ENCODE measurements at places on chromosomes 3 and 15. TPM values are rescaled to one million over a fixed set of nuclear protein-coding genes. Genes with fewer than 3 reads are reported as not detected.

The THAP10 gene
- total RNA-seq = 5.6 TPM

- DNase-seq = no peak
Measured at GRCh38 chr15:67784090-67784781, 41.1 kb upstream of the SKOR1 start.

The APOD gene
- total RNA-seq = 92.5 TPM

- no peak for DNase-seq
Measured at GRCh38 chr3:18061737-18062656, 319.6 kb upstream of the TBC1D5 start.

GRCh38 chr15:77186594-77187011 is 115.7 kb upstream of the TSPAN3 start:
- DNase-seq = no peak

DNA sequence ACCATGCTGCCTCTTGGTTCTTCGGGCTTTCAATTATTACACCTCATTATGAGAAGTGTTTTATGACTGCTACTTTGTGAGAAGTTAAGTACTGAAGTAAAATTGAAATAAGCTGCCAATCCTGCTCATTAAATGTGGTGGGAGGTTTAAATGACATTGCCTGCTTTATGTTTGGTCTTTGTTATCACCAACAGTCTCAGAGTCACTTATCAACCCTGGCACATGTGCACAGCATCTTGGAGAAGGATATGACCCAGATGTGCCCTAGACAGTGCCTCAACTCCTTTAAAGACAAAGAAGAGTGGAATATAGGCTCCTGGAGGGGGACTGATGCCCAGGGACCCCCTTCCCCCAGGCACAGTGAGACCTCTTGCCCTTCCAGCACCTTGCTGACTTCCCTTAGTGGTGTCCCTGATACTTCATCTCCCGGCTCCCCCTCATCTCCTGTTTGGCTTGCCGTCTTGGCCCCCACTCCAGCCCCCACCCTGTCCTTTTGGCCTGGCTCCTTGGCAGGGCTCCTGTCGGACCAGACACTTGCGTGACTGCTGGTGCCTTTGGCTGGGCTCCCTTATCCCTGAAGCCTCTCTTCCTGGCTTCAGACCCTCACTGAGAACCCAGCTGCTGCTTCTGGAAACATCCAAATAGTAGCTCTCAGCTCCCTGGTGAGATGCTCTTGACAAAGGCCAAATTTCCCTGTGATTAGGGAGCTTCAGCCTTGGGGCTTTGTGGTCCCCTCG is 39.8 kb downstream of the ARHGAP31 start:
- DNase-seq = peak; percentile 72

GRCh38 chr15:57596978-57597377 is 5.3 kb downstream of the MYZAP start:
- no peak for DNase-seq

GRCh38 chr15:47715856-47716445 is 1.4 kb upstream of the SEMA6D start:
- no peak for DNase-seq

DNA sequence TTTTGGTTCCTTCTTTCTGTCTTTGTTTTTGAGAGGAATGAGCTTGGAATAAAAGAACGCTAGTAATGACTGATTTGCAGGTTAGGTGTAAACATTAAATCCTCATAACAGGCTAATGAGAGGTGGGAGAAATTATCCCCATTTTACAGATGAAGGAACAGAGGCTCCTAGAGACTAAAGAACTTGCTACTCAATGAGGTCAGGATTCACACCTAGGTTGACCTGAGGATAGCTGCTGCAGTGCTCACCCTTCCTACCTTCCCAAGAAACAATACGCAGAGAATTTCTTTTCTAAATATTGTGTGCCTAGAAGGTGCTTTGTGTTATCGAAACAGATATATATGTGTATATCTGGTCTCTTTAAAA is 106.3 kb downstream of the IGF1R start:
- no peak for DNase-seq

- no peak for DNase-seq
Measured at GRCh38 chr3:144810160-144810559, 838.5 kb downstream of the DIPK2A start.

The TGM5 gene
- not detected for total RNA-seq

GRCh38 chr3:52842424-52842823 is 7.6 kb upstream of the MUSTN1 start:
- peak; percentile 34 for DNase-seq

DNA sequence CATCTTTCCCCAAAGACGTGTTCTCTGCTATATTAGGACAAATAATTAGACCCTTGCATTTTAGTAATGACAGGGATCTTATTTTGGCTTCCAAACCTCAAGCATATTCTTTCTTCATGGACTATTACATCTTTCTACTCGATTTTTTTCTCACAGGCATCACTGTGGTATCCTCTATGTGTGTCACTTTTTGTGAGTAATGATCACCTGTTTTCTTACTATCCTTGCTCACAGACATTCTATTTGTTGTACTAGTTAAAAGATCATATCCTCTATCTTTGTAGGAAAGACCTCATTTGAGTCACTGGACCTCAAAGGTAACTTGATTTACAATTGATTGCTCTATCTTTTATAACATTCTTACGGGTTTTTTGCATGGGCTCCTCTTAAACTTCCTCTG is 6.8 kb downstream of the C3orf80 start:
- no peak for DNase-seq

DNA sequence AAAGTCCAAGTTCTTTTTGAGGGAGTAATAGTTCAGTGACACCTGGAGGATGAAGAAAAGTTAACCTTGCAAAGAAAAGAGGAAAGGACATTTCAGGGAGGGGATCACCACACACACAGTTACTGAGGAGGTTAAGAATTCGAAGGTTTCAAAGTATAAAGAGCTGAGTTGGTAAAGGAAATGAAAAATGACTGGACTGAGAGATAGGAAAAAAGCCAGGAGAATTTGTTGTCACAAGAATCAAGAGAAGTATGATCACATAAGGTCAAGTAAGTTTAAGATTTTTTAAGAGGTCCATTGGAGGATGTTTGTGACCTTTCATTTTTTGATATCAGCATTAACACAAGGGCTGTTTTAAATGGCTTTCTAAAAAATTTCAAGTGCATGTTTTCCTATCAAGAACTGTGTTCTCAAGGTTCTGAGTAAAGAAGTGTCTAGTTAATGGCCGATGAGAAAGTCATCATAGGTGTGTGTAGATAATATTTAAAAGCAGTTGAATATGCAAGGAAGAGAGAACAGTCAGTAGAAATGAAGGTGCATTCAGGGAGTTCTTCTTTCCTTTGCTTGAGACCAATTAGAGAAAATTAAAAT is 189.2 kb upstream of the RBMS3 start:
- DNase-seq = no peak

GRCh38 chr3:4322635-4323034 is 19.5 kb downstream of the SETMAR start:
- no peak for DNase-seq

The SCN11A gene
- total RNA-seq = 0.05 TPM

The AGBL1 gene
- total RNA-seq = not detected

The PARP15 gene
- 0.80 TPM for total RNA-seq

DNA sequence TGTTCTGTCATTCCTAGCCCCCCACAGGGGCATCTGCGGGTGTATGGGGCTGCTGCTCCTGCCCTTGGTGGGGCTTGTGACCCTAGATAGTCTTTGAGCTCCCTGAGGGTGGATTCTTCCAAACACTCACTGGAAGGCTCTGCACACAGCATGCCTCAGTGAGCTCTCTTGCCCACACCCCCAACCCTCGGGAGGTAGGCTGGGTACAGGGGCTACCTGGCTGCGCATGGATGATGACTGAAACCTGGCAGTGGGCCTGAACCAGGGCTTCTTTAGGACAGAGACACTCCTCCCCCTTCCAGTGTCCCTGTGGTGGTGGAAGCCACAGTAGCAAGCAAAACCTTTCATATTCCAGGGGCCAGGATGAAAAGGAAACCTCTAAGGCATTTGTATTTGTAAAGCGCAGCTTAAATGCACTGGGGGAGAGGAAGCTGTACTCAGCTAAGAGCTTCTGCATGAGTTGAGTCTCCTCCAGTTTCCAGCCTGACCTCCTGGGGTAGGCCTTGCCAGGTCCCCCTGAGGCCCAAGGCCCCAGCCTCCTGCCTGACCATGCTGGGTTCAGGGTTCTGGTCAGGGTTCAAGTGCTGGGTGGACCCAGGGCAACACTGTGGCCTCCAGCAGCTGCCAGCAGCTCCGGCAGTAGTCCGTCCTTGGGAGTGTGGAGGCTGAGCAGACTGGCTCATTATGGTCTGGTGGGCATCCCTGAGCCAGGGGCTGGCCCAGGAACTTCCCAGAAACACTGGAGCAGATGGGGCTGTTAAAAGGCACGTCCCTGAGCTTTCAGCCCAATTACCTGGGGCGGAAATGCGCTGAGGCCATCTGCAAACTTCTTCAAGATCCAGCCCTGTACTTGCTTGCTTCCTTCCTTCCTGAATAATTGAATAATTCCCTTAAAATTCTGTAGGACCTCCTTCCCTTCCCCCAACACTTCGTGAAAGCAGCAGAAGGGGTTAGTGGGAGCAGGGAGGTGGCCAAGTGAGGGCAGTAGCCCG is 89.7 kb downstream of the HMG20A start:
- no peak for DNase-seq

- no peak for DNase-seq
Measured at GRCh38 chr3:54481606-54482365, 359.4 kb downstream of the CACNA2D3 start.

The BUB1B gene
- total RNA-seq = 0.85 TPM

Measured in left ventricle myocardium inferior (tissue), 1 donor.